Ureter (tissue), 1 donor: ENCODE measurements at places on chromosomes 11 and 22. TPM values are rescaled to one million over a fixed set of nuclear protein-coding genes. Genes with fewer than 3 reads are reported as not detected.

DNA sequence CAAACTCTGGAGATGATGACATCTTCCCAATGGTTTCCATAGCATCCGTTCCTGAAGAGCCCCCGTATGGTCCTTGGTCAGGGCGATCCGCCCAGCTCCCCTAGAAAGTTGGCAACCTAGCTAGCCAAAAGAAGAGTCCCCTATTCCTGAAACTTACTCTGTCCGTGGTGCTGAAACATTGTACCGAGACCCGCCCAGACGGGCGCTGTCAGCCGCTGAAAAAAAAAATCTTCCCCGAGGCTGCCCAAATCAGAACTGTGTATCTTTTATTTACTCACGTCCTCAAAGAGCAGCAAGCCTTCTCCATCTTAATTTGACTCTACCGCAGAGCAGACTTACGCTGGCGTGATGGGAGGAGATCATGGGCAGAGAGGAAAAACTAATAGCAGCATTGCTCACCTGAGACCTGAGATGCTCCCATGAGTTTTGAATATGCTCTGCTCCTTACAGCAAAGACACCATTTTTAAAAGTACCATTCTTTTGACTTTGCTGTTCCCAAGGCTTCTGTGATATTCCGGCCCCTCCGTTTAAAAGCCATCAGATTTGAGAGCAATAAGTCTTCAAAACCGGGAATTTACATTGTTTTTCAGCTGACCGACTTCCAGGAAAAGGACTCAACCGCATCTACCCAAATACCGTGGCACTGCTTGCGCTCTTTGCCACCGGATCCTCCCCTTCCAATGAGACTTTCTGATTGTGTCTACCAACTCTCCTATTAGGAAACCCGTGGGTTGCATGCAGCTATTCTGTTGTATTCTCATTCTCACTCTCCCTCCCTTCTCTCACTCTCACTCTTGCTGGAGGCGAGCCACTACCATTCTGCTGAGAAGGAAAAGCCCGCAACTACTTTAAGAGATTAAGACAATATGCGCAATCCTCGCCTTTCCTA lies at the start of gene SLC17A6:
Gene SLC17A6, plus strand, starts transcription at position 786 of the 890 bp plus-strand sequence. CDS start 153 bp downstream, outside the sequence.
- DNase-seq = no peak

DNA sequence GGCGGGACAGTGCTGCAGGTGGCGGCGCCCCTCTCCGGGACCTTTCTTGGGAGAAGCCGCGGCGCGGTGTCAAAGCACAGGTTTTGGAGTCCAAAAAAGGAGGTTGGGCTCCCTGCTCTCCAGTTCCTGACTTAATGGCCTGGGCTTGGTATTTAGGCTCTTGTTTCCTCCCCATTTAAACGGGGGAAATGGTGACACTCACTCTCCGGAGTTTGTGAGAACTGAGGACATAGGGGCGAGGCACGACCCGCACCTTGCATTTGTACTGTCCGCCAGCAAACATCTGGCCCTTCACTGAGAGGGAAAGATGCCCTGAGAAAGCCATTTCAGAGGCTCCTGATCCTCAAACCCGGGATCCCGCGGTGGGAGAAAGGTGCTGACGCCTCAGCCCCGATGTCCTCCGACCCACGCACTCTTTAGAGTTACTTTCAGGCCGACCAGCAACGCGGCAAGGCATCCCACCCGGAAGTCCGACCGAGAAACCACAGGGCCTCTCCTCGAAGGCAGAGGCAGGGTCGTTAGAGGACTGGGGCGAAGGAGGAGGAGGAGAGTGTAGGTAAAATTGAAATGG lies 2.9 kb upstream of the WDR74 start:
- no peak for DNase-seq

GRCh38 chr11:824292-824880 lies 3.3 kb upstream of the CRACR2B start:
- DNase-seq = no peak

GRCh38 chr11:70641369-70641768 lies 243.0 kb downstream of the CTTN start:
- no peak for DNase-seq

DNA sequence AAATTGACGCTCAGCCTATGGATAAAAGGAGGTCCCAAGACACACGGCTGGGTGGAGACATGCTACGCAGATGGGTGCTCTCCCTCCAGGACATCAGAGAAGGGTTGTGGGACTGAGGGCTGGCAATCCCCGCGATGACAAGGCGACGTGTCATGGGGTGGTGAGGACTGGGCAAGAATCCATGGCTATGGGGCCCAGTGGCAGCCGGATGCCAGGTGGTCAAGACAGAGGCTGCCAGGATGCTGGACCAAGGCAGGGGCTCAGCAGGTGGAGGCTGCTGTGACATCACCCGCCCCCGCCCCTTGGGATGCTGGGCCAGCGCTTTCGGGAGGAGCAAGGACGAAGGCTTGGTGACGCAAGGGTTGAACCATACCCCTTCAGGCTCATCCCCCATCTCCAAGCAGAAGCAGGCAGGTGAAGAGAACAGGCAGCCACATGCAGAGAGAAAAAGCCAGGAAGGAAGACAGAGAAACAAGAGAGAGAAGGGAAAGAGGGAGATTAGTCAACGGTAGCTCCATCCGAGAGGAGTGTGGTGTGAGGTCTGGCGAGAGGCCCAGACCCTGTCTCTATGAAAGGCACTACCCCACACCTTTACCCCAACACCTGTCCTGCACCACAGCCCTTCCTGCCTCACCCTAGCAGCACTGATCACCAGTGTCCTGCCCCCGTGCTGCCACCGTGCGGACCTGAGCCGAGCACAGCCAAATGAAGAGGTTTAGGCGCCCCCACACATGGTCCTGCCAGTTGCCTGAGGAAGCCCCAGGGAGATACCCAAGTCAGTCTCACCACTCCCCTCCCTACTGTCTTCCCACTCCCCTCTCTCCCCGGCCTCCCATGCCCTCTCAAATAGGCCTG lies 24.1 kb upstream of the RASL10A start:
- no peak for DNase-seq

SPINDOC gene
- 13.0 TPM for total RNA-seq

DNA sequence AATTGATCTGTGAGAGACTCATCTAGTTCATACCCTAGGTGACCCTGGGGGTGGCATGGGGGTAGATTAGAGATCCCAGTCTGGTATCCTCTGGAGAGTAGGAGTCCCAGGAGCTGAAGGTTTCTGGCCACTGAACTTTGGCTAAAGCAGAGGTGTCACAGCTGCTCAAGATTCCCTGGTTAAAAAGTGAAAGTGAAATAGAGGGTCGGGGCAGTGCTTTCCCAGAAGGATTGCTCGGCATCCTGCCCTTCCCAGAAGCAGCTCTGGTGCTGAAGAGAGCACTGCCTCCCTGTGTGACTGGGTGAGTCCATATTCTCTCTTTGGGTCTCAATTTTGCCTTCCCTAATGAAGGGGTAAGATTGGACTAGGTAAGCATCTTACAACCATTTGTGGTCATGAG lies 653 bp downstream of the IL18BP start:
- DNase-seq = no peak

- DNase-seq = no peak
These were observed 16.5 kb upstream of the ETS1 start for GRCh38 chr11:128603752-128604414.

SCYL1 gene
- 62.9 TPM for total RNA-seq

DNA sequence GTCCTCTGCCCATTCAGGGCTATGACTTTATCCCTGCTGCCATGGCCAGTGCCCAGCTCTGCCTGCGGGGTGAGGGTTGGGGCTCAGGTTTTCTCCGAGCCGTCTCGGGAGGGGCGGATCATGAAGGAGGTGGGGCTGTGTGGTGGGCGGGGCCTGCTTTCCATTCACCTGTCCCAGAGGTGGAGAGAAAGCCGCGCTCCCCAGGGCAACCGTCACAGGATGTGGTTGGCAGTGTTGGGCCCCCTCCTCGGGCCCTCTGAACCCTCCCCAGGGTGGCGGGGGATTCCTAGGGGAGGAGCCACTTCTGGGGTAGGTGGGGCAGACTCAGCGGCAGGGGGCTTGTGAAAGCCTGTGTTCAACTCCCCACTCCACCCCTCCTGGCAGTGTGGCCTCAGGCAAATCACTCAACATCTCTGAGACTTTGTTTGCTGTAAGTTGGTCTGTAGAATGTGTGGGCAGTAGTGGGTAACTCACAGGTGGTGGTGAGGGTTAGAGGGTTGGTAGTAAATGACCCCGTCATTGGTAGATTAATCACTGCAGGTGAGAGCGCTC lies 50.3 kb downstream of the CD6 start:
- no peak for DNase-seq

DNA sequence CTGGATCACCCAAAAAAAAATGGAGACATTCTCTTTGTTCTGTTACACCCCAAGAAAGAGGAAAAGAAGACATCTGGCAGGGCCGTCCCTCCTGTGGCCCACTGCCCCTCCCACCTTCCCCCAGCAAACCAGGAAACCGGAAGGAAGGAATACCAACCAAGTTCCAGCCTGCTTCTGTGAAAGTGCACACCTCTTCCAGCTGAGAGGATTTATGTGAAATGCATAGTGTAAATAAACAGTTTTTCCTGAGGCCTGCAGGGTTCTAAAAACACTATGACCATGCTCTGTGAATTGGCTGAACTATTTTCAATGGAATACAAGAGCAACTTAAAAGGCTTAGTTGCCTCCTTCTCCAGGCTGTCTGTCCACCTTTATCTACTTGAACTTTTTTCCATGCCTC lies 50.0 kb upstream of the CHST1 start:
- no peak for DNase-seq

- DNase-seq = no peak
These were observed 15.1 kb upstream of the SPON1 start for GRCh38 chr11:13947379-13947778.

DNA sequence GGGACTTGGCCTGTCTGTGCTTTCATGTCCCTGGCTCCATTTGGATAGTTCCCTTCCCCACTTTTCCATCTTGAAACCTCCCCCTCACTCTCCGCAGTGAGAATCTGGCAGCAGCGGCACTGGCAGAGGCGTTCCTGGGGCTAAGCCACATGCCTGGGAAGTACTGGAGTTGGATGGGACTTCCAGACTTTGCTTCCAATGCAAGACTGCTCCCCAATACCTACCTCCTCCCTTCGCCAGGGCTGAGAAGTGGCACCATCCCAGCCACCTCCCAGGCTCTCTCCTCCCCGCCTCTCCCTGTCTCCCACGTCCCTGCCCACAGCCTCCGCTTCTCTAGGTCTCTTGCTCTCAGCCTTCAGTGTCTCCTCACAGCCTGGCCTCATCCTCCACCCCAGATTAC lies 16.6 kb downstream of the TST start:
- DNase-seq = no peak

CHRM1 gene
- not detected for total RNA-seq

DNA sequence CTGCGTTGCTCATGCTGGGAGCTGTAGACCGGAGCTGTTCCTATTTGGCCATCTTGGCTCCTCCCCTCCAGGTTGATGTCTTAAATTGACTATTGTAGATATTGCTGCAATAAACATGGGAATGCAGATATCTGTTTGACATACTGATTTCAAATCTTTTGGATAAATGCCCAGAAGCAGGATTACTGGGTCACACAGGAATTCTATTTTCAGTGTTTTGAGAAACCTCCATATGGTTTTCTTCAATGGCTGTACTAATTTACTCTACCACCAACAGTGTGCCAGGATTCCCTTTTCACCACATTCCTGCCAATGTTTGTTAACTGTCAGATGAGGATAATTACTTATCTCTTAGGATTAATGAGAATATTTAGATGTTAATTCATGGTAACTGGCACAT lies 467.0 kb downstream of the LUZP2 start:
- no peak for DNase-seq

NXPE2 gene
- total RNA-seq = 0.21 TPM

DNA sequence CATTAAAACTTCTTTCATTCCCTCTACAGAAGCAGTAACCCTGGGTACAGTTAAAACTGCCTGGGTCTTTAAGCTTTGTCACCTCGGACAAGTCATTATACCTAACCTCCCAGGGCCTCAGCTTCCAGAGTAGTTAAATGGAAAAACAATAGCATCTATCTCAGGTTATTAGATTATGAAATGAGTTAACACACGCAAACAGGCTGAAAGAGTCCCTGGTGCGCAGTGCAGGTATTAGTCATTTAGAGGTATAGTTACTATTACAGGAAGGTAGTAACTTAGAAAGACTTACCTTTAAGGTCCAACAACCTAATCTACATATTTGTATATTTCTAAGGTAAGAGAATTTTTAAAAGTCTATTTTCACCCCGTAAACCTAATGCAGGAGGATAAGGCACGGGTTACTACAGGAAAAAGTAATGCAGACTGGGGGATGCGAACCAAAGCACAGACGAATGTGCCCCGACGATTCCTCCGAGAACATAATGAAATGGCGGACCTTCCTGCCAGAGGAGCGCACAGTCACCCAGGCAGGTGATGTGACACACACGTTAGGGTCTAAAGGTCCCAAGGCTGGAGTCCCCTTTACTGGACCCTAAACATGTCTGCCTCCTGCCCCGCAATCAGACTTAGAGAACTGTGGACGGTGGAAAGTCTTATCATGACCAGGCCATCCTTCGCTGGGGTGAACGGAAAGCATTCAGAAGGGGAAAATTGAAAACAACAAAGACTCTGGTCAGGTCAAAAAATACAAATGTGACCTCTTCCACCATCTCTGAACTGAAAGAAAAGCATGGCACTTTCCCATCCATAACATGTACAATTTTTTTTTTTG lies 1.3 kb downstream of the NAP1L4 start:
- no peak for DNase-seq

DNA sequence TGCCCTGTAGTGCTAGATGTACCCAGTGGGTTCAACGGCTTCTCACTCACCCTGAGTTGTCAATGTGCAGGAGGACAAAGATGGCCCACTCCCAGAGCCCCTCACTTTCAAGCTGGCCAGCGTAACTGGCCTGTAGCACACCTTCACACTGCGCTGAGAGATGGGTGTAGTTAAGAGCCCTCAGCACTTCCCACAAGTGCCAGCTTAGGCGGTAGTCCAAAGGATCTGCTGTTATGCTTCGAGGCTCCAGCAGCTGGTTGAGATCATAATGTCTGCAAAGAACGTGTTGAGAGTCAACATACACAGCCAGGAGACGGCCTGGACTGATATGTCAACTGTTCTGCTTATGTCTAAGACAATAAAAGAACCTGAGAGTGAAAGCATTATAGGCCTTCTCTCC lies 14.7 kb upstream of the CHRNA10 start:
- DNase-seq = no peak

- no peak for DNase-seq
These were observed 149.4 kb downstream of the NXPE2 start for GRCh38 chr11:114827736-114828135.

- no peak for DNase-seq
These were observed 534.9 kb downstream of the SOX6 start for GRCh38 chr11:15821451-15821850.

SPA17 gene
- total RNA-seq = 6.3 TPM

GRCh38 chr11:1748636-1749394 lies 1.6 kb downstream of the IFITM10 start:
- peak; percentile 52 for DNase-seq

UBQLNL gene
- total RNA-seq = 1.4 TPM

HIC2 gene
- total RNA-seq = 4.0 TPM

- no peak for DNase-seq
These were observed 24.2 kb upstream of the PPP6R3 start for GRCh38 chr11:68436162-68436888.

KCNK7 gene
- 0.83 TPM for total RNA-seq

GRCh38 chr22:50738649-50739227 lies 734 bp downstream of the ACR start:
- DNase-seq = peak; percentile 34
